Astrocyte of the hippocampus (primary cell): ENCODE measurements at places on chromosomes 1 and 21.
A peak's percentile ranks its signal among the peaks of the same experiment; 100 is the strongest.

DNA sequence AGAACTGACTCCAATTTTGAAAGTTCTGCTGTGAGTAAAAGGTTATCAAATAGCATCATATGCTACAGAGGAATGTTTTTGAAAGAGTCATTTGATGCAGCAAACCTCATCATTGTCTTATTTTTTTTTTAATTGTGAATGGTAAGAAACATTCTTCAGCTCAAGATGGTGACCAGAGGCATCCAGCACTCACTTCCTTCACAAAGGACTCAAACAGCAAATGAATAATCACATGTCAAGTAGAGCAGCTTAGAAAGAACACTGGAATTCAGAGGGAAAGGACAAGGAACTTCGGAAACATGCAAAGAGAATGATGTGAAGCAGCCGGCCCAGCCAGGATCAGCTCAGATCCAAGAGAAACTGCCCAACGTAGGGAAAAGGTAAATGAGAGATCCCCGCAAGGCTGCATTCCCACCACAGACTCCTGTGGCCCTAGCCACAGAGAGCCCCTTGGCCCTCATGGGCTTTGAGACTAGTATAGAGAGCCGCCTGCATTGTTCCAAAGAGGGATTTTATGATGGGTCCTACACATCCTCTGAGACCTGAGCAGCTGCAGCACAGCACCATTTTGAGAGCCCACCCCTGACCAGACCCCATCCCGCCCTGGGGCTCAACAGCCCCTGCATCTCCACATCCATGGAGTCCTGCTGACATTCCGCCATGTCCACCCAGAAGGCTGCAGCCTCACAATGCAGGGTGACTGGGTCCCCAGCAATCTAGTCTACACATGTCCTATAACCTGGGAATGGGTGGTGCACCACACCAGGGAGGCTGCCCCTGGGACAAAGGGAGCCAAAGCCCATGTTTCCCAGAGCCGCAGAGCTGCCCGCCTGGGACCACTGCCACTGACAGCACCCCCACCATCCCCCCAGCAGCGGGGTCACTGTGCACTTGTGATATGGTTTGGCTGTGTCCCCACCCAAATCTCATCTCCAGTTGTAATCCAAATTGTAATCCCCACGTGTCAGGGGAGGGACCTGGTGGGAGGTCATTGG lies 21.2 kb upstream of the UTS2 start:
- peak; percentile 33 for DNase-seq

GRCh38 chr1:55049271-55049913 lies 10.0 kb downstream of the PCSK9 start:
- no peak for DNase-seq

DNA sequence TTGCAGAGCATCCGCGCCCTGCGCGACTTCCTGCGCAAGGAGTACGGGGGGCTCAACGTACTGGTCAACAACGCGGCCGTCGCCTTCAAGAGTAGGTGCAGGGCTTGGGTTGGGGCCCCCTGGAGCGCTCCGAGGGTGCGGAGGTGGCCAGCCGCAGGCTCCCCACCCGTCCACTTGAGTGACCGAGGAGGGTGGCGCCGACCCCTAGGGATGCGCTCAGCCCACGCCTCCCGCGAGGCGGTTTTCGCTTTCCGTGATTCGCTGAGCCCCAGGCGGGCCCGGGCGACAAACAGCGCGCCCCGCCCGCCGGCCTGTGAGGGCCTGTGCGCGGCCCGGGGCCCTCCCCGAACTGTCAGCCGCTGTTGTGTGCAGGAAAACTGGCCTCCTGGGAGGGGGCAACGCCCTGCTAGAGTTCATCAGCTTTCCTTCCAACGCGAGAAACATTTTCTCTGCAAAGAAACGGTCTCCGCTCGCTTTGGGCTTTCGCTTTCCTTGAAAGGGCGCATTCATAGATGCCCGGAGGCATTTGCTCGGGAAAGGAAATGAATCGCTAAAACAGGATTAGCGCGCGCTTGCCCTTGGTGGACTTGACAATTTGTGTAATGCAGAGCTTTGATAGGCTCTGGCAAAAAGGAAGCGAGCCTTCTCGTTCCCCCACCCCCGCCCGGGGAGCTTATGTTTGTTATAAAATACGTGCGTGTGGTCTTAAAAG lies 668 bp downstream of the CBR3 start:
- DNase-seq, result peak; percentile 79

GRCh38 chr21:21664871-21665270 lies 666.7 kb downstream of the NCAM2 start:
- no peak for DNase-seq

DNA sequence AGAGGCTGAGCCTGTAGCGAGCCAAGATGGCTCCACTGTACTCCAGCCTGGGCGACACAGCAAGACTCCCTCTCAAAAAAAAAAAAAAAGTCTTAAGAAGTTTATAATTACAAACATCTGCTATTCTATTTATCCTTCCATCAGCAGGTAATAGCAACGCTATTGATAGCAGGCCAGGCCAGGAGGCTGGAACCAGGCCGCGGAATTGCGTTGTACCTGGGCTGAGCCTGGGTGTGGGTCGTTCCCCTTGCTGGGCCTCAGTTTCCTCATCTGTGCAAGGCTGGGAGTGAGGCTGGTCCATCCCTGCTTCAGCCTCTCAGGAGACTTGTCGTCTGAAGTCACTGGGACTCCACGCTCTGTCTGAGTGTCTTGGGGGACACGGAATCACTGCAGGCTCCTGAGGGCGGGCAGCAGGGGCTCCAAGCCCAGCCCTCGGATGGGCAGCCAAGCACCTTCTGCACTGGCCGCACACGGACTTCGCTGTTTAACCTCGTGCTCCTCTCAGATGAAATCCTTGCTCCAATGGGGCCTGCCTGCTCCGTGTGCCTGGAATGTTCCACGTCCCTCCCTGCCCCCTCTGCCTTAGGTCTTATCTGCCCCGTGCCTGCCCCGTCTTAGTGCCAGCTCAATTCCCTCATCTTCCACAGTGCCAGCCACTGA lies 103.9 kb upstream of the C1orf174 start:
- no peak for DNase-seq
